Spleen (tissue), 13 donors: ENCODE measurements at places on chromosomes 16 and 17.

- DNase-seq, result no peak
Observed at GRCh38 chr16:404971-405486, 3.3 kb downstream of the DECR2 start.

- no peak for DNase-seq
Observed at GRCh38 chr17:40470932-40471828, 27.9 kb downstream of the IGFBP4 start.

GRCh38 chr17:45320931-45321461 is 4.2 kb upstream of the MAP3K14 start:
- DNase-seq, result no peak

GRCh38 chr16:31118223-31119155 is 1.0 kb downstream of the KAT8 start:
- DNase-seq, result no peak

DNA sequence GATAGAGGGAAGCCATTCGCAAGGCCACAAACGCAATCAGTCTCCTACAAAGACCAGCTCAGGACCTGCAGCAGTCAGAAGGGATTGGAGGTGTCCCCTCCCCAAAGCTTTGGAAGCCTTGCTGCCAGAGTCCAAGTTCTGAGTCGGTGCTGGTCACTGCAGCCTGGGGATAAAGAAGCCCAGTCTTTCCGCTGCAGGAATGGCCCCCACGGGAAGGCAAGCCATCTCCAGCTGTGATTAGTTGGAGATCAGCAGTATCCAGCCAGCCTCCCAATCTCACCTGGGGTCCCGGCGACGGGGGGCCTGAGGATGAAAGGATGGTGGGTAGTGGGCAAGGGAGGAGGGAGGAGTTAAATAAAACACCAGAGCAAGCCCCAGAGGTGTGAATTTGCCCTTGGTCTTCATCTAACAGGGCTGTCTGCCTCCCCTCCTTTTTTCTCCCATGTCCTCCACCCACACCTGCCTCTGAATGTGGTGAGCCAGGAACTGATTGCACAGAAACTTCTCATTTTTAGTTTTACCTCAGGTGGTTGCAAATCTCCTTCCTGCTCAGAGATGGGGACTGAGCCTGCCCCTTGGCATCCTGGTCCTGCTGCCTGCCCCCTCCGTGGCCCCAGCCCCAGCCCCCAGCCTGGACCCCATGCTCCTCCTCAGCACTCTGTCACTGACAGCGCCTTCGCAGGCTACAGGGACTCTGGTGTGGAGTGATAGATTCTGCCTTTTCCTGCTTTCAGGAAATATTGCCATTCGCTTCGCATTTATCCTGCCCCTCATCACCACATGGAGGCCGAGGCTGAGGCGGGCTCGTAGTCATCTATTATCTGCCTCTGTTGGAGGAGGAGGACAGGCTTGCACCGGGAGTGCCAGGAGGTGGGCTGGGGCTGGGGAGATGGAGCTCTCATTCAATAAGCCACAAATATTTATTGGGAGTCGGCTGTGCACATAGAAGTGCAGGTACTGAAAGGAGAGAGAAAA is 262.9 kb upstream of the SDK2 start:
- no peak for DNase-seq

DNA sequence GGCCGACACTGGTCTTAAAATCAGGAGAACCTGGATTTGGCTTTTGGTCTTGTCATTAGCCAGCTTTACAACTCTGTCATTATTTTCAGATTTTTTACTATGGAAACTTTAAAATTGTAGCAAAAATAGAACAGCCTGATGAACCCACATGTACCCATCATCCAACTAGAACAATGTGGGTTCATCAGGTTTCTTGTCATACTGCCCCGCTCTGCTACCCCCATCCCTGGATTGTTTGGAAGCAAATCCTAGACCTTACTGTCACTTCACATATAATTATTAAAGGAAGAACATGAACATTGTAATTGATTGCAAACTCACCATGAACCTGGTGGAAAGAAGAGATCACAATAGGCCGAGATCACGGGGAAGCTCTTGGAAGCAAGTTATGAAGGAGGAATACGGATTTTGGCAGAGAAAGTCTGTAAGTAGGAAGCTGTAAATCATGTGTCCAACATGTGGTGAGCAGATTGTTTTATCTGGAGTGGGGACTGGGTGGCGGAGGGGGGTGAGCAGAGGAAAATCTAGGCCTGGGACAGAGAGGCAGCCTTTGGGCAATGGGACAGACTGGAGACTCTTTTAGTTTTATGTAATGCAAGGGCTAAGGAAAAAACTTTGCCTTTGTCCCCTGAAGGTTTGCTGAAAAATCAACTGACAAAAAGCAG is 67.0 kb downstream of the PITPNC1 start:
- no peak for DNase-seq

DNA sequence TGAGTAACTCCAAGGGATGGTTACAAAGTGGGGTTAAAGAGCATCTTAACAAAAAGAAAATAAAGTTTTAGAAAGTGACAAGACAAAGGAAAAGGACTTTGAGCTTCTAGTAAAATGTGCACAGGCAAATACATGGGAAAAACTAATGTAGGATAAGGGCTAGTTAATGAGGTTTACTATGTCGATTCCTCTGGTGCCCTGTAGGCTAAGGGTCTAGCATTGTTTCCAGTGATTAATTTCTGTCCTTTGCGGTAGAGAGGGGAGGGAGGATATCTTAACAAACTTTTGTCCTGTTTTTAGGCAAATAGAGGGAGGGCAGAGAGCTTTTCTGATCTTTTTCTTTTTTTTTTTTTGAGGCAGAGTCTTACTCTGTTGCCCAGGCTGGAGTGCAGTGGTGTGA is 96.6 kb upstream of the SIAH1 start:
- no peak for DNase-seq

DNA sequence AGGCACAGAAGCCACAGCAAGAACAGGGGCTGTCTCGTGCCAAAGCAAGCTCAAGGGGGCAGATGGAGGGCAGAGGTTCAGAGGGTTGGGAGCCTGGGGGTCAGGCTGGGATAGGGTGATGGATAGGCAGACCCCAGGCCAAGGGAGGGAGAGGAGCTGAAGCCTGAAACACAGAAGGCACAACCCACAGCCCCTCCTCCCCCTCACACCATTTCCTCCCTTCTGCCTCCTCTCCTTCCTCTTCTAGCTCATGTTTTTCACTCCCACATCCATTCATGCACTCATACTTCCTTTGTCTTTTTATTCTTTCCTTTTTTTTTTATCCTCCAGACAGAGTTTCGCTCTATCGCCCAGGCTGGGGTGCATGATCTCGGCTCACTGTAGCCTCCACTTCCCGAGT is 61.1 kb downstream of the SOCS1 start:
- no peak for DNase-seq

- no peak for DNase-seq
Observed at GRCh38 chr16:50193594-50193993, 40.5 kb downstream of the TENT4B start.

DNA sequence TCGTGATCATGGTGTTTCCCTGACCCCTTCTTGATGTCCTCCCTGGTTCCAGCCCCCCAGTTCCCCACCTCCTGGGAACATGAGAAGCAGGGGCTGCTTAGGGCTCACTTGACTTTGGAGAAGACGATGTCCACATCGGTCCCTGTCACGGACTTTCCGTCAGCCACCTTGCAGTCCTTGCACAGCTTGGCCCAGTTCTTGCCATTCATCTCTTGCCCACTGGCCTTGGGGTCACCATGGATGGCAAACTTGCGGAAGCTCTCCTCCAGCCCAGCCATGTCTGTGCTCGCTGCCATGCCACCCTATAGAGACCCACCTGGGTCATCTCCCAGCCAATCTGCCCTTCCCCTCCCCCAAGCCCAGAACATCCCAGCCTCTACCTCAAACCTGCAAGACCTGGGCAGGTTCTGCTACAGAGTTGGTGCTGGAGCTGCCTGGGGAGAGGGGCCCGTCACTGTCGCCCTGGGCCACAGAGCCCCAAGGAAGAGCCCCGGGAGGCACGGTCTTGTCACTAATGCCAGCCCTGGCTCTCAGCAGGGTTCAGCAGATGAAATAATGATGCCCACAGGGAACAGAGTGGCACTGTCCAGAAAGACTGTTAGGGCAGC is 2.4 kb downstream of the TPPP3 start:
- peak; percentile 72 for DNase-seq

DNA sequence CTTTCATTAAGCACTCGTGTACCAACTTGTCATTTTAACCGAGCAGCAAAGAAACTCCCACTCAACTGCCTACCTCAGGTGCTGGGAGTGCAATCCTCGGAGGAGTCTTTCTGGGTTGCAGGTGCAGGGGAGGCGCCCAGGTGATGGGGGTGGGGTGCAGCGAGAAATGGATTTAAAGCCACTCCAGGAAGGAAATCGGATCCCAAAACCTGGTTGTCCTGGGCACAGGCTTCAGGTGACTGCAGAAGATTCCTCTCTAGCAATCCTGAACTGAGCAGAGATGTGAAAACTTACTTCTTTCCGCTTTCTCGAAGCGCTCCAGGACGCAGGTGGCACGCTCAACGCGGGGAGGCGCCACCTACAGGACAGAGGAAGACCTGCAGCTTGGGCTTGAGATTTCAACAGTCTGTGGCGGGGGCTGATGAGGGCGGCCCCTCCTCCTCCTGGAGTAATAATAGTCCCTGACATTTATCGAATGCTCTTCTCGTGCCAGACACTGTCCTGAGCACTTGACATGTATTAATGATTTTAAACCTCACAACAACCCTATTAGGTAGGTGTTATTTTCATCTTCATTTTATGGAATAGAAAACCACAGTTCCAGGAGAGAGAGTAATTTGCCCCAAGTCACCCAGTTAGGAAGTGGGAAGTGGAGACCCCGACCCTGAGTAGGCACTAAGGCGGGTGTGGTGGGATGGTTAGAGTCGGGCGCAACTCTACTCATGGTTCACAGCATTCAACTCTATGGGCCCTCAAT is 27.2 kb upstream of the SKAP1 start:
- peak; percentile 91 for DNase-seq

DNA sequence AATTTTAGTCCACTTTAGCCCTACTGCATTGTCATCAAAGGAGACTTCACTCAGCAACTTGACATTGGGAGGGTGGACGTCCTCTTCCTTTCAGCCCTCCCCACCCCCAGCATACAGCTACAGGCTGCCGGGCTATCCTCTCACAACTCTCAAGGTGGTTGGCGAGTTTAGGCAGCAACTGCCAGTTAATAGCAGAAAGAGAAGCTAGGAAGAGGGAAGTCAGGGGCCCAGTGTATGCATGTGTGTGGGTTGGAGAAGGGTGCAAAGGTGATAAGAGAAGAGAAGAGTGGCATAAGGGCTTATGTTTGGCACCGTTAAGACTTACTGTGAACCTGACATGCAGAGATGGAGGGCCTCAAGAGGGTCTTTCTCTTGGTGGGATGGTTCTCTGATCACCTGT is 31.8 kb downstream of the CCL4 start:
- DNase-seq, result no peak
